ENCODE measurements at places on chromosomes 16 and 17.

DNA sequence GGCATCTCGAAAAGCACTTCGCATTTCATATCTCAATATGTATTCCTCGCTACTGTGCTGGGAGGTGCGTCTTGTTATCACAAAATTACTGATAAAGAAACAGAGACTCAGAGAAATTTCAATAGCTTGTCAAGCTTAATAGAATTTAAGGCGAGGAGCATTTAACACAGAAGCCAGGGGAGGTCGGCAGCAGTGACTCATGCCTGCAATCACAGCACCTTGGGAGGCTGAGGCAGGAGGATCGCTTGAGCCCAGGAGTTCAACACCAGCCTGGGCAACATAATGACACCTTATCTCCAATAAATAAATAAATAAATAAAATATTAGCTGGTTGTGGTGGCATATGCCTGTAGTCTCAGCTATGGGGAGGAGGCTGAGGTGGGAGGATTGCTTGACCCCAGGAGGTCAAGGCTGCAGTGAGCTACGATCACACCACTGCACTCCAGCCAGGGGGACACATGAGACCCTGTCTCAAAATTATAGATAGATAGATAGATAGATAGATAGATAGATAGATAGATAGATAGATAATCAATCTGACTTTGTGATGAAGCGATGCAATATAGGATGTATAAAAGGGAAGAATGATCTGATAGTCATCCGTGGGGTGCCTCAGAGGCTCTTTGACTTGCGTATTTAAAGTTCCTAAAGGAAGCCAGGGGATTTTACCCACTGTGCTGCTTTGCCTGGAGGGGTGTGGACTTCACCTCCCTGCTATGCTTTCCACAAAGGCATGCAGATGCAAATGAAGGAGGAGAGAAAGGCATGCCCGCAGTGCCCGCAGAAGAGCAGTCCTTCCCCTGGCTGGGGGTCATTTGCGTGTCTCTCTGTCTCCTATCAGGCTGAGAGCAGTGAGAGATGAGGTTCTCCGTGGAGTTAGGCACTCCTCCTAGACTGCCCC is 15.9 kb upstream of the USP10 start:
- DNase-seq: no peak

- no peak for DNase-seq
Measured at GRCh38 chr16:68263559-68264127, 683 bp upstream of the SLC7A6 start.

DNA sequence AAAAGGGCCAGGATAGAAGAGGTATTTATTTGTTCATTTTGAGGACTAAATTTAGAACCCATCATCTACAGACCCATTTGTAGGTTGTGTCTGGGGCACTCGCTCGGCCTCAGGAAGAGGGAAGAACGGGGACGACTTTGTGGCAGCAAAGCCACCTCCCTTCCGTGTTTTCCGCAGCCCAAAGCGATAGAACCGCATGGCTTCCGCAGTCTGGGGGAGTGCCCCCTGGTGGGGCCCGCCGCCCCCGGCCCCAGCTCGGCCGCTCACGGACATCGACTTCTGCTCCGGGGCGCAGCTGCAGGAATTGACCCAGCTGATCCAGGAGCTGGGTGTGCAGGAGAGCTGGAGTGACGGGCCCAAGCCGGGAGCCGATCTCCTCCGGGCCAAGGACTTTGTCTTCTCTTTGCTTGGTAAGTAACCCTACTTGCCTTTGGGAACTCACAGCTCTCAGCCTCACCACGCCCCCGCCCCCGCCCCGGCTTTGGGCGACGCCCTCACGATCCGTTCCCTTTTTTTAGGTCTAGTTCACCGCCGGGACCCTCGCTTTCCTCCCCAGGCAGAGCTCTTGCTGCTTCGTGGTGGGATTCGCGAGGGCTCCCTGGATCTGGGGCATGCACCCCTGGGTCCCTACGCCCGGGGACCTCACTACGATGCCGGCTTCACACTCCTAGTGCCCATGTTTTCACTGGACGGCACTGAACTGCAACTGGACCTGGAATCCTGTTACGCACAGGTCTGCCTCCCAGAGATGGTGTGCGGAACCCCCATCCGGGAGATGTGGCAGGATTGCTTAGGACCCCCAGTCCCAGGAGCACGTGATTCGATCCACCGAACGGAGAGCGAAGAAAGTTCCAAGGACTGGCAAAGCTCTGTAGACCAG is 681 bp downstream of the TMEM102 start:
- DNase-seq: peak; percentile 36

DNA sequence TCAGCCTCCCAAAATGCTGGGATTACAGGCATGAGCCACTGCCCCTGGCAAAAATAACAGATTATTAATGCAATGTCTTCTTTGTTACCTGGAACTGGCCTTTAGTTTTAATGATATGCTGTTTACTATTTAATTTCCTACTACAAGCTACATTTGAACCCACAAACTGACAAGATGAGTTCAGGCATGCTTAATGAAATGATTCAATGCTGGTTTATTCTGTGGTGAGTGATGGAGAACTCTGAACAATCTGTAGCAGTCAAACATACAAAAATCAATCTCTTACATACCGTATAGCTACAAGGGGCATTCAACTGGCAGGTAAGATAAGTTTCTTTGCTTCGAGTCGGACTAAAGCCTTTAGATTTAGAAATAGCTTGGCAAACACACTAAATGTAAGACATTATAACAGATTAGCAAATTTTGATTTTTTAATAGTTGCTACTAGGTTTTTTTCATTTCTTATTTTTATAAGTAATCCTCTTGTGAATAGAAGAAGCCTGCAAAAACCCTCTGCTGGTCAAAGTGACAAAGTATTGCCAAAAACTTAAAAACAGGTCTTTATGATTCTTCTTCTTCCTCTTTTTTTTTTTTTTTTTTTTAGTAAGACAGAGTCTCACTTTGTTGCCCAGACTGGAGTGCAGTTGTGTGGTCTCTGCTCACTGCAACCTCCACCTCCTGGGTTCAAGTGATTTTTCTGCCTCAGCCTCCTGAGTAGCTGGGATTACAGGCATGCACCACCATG is 138.5 kb downstream of the SSH2 start:
- no peak for DNase-seq

DNA sequence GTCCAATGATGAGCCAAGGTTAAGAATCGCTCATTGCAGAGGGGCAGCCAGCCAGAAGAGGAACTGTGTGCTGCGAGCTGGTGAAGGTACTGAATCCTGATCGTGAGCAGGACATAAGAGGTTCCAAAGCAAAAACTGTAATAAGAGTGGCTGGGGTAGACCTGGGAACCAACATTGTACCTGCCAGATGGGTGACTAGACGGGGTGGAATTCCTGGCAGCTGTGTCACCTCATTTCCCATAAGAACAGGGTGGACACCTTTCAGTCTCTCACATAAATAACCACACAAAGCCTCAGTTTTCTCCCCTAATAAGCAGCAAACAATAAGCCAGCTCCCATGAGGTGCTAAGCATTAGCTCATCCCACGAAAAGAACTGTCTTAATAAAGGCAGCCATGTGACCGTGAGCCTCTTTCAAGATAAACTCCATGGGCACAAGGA is 290.3 kb downstream of the SOX9 start:
- DNase-seq: no peak

DNA sequence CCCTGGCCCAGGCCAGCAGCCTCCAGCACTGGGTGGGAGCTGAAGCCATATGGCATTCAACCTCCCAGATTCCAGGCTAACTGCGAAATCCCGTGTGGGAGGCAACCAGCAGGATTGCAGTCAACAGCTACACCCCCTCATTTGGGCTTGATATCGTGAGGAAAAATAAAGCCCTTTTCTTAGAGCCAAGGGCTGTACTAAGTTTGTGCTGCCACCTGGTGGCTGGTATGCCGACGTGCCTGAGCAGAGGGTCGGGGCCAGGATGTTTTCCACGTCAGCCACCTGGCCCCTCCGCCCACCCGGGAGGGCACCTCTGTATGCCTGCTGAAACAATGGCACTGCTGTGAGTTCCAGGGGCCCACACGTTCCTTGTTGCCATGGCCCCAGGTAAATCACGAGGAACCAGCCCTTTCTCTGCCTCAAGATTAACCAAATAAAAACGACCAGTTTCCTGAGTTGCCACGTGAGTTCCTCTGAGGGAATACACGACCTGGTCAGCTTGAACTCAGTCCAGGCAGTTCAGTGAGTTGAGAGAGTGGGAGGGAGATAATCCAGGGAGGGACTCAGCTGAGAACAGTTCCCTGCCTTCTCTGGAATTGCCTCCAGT is 9.0 kb downstream of the TMEM98 start:
- DNase-seq: peak; percentile 59

DNA sequence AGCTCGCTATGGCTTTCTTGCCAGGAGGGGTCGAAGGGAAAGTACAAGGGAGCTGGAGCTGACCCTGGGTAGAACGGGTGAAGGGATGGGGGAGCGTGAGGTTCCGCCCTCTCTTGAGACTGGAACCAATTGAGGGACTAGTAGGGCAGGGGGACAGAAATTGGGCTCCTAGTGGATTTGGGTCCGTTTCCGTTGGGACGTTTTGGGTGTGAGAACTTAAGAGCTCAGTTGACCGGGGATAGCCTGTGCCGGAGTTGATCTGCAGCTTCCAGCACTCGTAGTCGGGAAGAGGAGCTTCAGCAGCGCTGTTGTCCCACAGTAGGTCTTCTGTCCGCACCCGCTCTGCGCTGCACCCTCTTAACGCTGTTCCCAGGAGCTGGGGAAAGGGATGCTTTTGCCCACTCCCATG is 481 bp downstream of the CNTROB start:
- no peak for DNase-seq

DNA sequence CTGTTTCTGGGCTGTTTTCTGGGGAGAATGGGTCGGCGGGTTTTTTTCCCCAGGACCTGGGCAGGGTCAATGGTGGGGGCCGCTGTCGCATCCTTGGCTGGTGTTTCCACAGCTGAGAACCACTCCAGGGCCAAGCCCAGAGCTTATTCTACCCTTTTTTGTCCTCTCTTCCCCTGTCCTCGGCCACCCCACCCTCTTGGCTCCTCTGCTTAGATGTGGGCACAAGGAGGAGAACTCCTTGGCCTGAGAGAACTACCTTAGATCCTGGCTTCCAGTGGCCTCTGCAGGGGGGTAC is 4.0 kb downstream of the NOD2 start:
- no peak for DNase-seq

DNA sequence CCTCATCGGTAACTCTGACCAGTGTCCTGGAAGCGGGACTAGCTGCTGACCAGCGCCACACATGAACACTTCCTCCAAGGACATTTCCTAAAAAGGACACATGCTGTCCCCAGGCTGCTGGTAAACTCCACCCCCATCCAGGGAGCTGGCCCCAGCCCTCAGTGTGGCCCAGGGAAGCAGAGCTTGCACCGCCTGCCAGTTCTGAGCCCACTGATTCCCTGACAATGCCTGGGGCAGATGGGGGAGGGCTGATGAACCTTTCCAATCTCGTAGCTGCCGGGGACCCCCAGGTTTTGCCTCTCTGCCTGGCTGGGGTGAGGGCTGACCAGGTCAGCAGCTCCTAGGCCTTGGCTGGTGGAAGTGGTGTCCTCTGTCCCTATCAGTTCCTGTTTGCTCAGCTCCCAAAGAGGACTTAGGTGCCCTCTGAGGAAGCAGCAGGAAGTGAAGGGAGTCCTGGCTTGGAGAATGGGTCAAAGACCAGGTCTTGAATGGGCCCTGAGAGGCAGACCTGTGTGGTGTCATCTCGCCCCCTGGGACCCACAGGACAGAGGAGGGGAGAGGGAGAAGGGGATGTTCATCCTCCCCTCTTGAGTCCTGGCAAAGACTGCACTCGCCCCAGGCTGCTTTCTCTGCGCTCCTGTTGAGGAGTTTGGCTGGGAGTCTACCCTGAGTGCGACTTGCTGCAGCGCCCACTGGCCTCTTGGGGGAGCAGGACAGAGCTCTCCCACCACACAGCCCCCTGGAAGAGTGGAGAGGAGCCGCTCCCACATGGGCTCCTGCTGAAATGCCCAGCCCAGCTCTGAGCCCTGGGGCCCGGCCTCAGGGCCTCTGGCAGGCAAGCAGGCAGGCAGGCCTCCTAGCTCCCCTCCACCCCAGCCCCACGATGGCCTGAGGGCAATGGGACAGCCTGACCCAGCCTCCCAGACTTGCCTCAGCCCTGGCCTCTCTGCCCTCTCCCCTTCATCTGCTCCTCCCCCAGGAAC is 16.8 kb downstream of the PDK2 start:
- no peak for DNase-seq

Measured in activated T-cell treated with anti-CD3 and anti-CD28 coated beads for 1 hour (primary cell).